ENCODE measurements at places on chromosomes 5 and 9.

DNA sequence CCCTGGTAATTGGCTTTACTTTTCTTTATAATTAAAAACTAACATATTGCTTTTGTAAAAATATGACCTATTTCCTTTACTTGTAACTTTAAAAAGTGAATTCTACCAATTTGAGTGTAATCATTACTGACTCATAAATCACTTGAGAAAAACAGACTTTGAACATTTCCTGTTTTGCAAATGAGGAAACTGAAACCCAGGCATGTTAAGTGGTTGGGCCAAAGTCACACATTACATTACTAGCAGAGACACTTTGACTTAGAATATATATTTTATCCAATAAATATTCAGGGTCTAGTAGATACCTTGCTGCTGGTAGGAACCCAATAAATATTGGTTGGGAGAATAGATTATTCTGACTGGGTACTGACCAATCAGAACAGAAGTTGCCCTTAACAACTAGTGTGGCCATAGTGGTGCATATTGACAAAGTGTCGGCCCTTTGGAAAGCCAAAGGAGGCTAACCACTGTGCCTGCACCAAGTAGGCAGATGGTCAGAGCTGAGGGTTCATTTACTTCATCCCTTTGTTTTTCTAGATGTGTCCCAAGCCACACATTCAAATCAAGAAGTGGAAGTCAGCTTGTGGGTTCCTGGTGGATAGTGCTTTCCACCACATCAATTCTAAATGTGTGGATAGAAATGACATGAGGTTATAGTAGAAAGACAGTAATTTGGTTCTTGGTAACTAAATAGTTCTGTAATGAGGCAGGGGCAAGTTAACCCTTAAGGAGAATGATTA, 365.1 kb upstream of the RIOK2 start:
- no peak for DNase-seq

GRCh38 chr5:53856506-53856905, 296.1 kb downstream of the NDUFS4 start:
- no peak for DNase-seq

DNA sequence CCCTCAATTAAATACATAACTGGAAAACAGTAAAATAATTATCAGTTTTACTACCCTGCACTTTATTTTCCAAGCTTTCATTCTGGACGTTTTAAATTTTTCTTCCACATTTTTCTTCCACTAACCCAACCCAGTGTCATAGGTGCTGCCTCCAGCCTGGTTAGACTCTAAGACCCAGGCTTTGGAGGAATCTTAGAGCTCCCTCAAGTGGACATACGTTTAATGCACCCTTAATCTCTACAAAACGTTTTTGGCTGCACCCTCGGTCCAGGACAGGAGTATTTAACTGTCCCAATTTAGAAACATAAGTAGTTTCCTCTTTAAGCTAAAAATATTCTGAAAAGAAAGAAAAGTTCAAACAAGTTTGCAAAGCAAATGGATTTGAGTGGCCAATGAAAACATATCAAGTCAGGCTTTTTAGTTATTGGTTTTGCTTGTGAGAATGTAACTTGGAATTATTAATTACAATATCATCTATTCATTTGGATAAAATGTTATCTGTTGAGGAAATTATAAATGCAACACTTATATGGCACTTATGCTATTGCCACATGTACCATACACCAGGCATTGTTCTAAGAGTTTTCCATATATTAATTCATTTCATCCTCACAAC, 38.9 kb downstream of the CDH6 start:
- DNase-seq: no peak

DNA sequence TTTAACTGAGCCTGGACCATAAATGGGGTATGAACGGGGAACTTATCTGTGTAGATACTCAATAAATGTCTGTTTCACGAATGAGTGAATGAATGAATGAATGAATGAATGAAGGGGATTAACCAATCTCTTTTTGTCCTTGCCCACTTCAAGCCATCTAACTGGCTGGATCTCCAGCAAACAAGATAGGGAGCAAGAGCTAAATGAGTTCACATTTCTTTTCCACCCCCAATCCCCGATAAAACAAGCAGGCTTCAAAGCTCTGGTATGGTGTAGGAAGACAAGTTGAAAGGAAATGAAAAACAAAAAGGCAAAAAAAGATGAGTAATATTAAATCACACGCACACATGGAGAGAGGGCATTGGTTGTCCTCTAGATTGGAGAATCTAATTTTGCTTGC, 84.0 kb downstream of the CMYA5 start:
- no peak for DNase-seq

GRCh38 chr5:146781157-146781556, 97.4 kb downstream of the PPP2R2B start:
- DNase-seq: no peak

GRCh38 chr9:134959971-134960310, 42.2 kb upstream of the FCN1 start:
- DNase-seq: no peak

DNA sequence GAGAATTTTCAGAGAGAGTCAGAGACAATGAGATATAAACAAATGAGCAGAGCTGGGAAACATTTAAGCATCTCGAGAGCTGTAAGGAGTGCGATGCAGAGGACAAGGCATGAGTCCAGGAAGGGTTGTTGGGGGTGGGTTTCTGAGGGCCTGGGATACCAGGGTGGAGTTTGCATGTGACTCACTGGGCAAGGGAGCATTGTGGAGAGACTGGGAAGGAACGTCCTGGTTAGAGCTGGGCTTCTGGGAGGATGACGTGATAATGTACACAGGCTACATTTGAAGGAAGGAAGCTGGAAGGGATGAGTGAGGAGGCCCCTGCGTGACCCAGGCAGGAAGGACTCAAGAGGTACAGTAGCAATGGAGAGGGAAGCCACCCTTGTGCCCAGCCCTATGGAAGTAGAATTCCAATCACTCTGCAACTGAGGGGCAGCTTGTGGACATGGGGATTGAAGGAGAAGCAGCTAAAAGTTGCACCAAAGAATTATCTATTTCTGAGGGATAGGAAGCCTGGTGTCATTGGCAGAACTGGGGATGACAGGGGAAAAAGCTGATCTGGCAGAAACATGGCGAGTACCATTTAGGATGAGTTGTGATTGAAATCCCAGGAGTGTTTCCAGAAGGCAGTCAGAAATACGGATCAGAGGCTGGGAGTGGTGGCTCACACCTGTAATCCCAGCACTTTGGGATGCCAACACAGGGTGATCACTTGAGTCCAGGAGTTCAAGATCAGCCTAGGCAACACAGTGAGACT, 59.3 kb upstream of the AFAP1L1 start:
- DNase-seq: no peak

DNA sequence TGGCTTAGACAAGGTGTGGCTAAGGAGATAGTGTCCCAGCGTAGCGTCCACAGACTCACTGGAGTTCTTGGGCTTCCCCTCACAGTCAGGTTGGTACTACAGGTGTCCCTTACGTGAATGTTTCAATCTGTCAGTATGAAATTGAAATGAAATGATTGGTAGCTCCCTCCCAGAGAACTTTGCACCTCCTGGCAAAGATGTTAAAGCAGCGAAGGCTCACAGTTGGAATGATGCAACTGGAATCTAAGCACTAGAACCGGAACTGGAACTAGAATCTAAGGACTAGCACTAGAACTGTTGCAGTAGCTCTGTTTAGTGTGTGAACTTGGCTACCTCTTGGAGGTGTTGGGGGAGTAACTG, 1.1 kb downstream of the SLC31A1 start:
- no peak for DNase-seq

DNA sequence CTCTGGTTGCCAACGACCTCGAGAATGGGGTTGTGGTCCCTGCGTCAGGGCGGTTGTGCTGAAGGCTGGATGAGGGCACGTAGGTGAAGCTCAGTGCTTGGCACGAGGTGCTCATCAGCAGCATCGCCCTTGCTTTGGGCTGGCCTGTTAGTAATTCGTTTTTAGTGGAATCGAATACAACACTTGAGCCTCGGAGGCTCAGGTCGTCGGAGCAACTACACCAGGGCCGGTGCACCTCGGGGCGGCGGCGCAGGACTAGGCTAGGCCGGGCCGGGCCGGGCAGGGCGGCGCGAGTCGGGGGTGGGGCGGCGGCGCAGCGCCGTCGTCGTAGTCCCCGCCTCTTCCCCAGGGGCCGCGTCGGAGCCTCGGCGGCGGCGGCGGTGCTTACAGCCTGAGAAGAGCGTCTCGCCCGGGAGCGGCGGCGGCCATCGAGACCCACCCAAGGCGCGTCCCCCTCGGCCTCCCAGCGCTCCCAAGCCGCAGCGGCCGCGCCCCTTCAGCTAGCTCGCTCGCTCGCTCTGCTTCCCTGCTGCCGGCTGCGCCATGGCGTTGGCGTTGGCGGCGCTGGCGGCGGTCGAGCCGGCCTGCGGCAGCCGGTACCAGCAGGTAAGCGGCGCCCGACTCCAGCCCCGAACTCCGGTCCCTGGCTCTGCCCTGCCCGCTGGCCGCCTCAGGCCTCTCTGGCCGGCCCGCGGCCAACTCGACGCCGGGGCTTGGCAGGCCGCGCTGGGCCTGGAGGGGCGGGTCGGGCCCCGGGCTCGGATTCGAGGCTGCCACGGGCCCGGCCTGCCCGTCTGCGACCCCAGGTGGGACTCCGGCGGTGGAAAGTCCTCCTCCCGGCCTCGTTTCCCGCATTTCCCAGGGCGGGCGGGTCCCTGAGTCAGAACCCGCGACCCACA, at the start of gene NDFIP1:
NDFIP1 (plus strand) TSS at position 348 of the 899 bp plus-strand sequence; CDS start at position 544, 196 bp downstream.
- peak; percentile 78 for DNase-seq

GRCh38 chr9:2288309-2288708, 273.2 kb downstream of the SMARCA2 start:
- no peak for DNase-seq

DNA sequence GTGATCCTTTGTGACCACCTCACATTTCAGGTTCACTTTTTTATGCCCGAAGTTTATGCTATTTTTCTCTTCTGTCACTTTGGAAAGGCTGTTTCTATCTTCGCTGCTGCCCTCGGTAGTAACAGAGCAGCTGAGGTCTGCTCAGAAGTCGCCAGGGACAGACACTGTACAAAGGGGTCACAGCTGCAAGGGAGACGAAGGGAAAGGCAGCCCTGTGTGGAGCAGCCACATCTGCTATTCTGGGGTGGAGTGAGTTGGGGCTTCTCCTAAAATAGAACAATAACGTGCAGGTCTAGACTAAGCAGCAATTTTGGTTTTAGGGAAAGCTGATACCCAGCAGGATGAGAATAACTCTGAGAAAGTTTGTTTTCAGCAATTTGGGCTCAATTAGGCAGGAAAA, 72.5 kb downstream of the ACTL7B start:
- DNase-seq: no peak

GRCh38 chr5:154193283-154193682, 2.8 kb downstream of the GALNT10 start:
- DNase-seq: no peak

- DNase-seq: no peak
Measured at GRCh38 chr5:69525490-69525889, 32.9 kb downstream of the OCLN start.

- no peak for DNase-seq
Measured at GRCh38 chr9:73280113-73280512, 128.4 kb downstream of the ANXA1 start.

- DNase-seq: no peak
Measured at GRCh38 chr9:97445119-97445701, 33.3 kb downstream of the TDRD7 start.

- no peak for DNase-seq
Measured at GRCh38 chr5:14101922-14102321, 41.2 kb upstream of the TRIO start.

- DNase-seq: no peak
Measured at GRCh38 chr5:19314840-19315239, 673.2 kb downstream of the CDH18 start.

DNA sequence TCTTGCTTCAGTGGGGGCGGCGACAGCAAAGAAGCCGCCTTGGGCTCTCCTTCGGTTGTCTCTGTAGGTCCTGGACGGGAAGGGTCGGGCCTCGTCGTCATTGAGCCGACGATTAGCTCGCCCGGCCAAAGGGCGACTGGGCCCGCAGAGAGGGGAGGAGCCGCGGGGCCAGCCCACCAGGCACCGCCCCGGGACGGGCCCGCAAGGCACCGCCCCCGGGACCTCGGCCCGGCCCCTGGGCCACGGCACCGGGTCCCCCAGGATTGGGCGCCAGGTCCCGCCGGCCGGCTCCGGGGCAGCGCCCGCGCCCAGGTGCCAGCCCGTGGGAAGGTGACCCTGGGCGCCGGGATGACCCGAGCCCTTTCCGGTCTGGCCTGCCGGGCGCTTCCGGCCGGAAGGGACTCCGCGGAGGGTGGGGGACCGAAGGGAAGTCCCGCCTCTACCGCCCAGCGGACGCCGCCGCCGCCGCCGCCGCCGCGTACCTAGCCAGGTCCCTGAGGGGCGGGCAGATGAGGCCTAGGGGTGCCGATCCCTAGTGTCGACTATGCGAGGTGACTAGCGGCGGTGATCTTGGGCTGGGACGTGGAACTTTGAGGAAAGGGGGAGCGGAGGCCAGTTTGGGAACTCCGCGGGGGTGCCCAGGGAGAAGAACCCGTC, at the start of the genes GBA2 and RGP1:
GBA2 (minus strand) TSS at position 371 of the 657 bp plus-strand sequence. CDS start 524 bp downstream, outside the sequence.
RGP1 (plus strand) TSS at position 430 of the 657 bp plus-strand sequence. CDS start 469 bp downstream, outside the sequence.
- peak; percentile 38 for DNase-seq

DNA sequence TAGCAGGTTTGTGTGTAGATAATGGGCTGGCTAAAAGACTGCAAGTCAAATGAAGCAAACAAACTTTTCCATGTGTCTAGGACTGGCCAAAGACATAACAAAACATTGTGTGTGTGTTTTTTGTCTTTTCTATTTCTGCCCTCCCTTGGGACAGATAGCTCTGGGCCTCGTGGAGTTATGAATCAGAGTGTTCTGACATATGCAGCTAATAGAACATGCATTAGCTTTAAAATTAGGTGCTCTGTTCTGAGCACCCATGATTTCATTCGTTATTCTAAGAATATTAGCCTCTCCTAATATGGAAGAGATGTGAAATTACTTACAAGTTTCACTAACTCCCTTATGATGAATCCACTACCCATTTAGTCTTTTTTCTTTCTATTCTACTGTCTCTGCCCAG, 367.3 kb upstream of the PAPPA start:
- DNase-seq: no peak

GRCh38 chr5:73032635-73033034, 76.8 kb downstream of the FCHO2 start:
- no peak for DNase-seq

DNA sequence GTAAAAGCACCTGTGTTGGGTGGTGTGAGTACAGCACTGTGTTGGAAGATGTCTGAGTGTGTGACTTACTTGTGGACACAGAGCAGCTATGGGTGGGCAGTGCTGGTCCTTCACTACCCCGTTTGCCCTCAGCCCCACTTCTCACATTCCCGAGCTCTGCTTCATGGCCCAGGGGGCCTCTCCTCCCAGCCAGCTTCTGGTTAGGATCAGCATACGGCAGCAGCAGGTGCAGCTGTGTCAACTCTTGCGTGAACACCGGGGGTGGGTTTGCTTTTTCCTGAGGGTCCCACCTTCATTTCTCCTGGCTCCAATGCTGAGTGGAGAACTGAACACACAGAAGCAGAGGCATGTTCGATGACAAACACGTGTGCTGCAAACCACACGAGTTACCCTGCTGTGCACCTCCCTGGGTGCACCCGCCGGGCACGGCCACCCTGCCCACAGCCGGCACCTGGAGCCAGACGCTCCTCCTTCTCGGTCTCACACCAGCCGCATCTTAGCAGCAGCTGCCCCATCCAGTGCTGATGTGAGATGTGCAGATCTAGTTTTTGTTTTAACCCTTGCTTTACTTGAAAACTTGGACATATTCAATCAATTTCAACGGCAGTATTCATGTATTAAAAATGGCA, 14.9 kb upstream of the SLC6A3 start:
- no peak for DNase-seq

Data from stimulated activated CD4-positive, alpha-beta T cell treated with anti-CD3 and anti-CD28 coated beads, Interleukin-15, amount 100 ng/mL, for 1 hour (primary cell).